ENCODE measurements at places on chromosomes 3 and 15.

DNA sequence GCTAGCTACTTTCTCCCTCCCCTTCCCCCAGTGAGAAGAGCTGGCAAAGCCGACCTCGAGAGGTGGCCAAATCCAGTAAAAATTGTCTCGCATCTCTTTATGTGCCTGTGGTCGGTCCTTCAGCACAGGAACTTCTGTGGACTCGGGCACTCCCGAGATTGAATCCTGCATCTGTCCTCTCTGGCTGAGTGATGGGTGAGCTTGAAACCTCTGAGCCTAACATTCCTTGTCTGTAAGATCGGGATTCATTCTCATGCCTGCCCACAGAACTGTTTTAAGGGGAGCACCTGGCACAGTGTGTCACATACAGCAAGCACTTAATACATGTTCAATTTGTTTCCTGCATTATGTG lies 11.3 kb downstream of the CX3CR1 start:
- DNase-seq = no peak

DNA sequence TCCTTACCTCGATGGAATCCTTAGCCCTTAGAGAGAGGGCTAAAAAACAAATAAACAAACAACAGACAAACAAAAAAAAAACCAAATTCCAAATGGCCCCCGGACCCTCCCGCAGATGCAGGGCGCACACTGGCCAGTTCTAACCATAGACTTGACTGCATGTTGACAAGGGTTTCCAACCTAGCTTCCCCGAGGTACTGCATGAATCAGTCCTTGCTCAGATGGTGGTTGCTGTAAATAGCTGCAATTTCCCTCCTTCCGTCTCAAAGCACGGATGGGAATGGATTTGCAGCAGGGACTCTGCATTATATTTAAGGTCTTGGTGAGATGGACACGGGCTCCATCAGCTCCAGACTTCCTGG lies 162.8 kb downstream of the CD47 start:
- peak; percentile 16 for DNase-seq

GRCh38 chr3:88221726-88222125 lies 72.0 kb downstream of the C3orf38 start:
- DNase-seq = no peak

DNA sequence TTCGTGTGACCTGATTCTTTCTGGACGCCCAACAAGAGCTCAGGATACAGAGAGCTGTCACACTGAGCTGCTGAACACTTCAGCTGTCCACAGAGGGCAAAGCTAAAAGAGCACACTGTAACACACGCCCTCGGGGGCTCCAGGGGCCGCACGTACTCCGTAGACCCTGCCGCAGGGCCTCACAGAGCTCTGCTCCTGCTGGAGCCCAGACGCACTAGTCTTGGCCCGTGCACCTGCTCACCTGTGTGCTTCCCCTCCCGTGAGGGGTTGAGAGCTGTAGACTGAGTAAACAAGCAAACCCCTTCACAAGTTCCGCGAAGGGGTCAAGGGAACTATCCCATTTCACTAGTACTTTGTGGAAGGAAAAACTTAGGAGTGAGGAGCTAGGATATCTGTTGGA lies 30.7 kb upstream of the TUSC7 start:
- no peak for DNase-seq

DNA sequence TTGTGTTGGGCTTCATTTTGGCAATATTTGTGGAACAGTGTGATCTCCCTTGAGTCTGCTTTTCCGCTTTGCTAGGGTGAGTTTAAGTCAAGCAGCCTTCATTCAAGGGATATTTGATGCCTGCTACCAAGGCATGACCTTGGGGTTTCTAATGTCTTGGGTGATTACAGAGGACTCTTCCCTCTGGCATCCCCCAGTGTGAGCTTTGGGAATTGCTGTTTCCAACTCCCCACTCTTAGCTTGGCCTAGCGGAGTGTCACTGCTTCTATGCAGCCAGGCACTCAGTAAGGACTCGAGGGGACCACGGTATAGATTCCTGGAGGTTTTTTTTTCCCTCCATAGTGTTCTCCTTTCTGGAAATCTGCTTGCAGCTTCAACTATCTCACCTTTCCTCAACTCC lies 21.1 kb downstream of the GCNT3 start:
- peak; percentile 38 for DNase-seq

GRCh38 chr15:40054605-40054854 lies 15.5 kb upstream of the SRP14 start:
- no peak for DNase-seq

DNA sequence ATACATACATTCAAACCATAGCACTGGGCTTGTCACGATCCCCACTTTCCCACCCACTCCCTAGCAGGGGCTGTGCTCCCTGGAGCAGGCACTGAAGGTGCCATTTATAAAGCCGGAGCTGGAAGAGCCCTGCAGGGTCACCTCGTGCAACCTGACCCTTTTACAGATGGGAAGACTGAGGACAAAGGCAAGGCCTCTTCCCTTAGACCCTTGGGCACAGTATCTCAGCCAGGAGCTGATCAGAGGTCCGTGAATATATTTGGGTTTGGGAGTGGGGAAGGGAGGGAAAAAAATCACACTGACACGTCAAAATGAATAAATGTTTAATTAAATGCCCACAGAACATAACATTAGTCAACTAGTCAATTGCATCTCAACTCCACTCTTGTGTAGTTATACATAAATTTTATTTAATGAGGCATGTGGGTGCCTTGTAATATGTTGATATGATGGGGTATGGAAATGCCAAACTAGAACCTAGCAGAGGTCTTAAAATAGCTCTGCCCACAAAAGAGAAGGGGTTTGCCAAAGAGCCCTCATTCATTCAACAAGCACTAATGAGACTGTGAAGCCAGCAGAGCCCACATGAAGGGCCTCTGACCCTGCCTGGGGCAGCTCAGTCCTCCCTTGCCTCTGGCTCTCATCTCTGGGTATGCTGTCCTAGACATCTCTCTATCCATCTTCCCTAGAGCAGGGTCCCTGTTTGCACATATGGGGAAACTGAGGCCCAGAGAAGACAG lies 119.4 kb downstream of the NUP210 start:
- DNase-seq = no peak

DNA sequence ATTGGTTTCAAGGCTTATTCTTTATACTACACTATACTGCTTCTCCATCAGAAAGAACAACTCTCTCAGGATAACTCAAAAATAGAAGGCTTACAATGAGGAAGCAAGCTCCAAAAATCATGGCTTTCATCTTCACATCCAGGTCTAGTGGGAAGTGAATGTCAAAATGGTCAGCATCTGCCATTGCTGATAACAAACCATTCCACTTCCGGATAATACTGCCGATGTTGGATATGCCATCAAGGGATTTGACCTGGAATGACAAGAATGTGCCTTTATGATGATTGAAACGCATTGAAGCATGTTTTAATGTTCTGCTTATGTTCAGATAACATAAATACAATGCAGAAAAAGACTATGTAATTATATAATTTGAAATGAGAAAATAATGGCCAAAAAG lies 34.0 kb upstream of the PLOD2 start:
- DNase-seq = no peak

GRCh38 chr3:40128166-40128565 lies 181.3 kb upstream of the EIF1B start:
- DNase-seq = no peak

DNA sequence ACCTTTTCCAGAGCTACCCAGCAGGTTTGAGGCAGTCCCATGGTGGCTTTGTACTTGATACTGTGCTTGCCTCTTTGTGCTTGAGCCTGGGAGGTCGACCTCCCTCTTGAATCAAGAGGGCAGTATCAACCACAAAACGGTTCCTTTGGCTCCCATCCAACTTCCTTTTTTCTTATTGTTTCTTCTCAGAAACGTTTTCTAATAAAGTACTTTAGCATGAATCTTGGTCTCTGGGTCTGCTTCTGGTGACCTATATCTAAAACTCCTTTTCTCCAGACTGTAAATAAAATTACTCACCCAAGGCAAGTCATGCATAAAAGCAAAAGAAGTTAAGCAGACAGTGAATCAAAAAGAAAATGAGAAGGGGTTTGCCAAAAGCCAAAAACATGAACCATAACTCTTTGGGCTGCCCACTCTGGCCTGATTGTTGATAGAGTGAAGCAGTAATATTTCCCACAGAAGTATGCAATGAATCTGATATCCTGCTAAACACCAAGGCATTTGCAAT lies 112.2 kb upstream of the SLC4A7 start:
- DNase-seq = no peak

GRCh38 chr15:68209735-68210408 lies 4.7 kb upstream of the CALML4 start:
- no peak for DNase-seq

GRCh38 chr3:59167756-59168155 lies 117.9 kb upstream of the CFAP20DC start:
- DNase-seq = no peak

GRCh38 chr15:39016706-39017105 lies 452.1 kb upstream of the RASGRP1 start:
- DNase-seq = no peak

Data from HAP-1 (cell line).